ENCODE measurements at places on chromosomes 16 and 17. TPM values are rescaled to one million over a fixed set of nuclear protein-coding genes. Genes with fewer than 3 reads are reported as not detected.

SLC16A11 gene
- 2.8 TPM for polyA plus RNA-seq

CIBAR2 gene
- polyA plus RNA-seq = not detected

- peak; percentile 68 for DNase-seq
Measured at GRCh38 chr17:4901648-4902344, 1.1 kb downstream of the CHRNE start.

GRCh38 chr16:57797216-57797525, 5.1 kb downstream of the KIFC3 start:
- DNase-seq = no peak

- peak; percentile 16 for DNase-seq
Measured at GRCh38 chr17:82913304-82914043, 73.7 kb upstream of the ZNF750 start.

ITGAD gene
- 0.19 TPM for polyA plus RNA-seq

RASL10B gene
- 0.06 TPM for polyA plus RNA-seq

Data from B cell (primary cell).